T-helper 2 cell treated with Interferon-gamma antibody and Interleukin-4, amounts not matched to agents 5 μg/mL and 100 μg/mL, for 36 hours (primary cell): ENCODE measurements at places on chromosomes 4 and X.
A peak's percentile ranks its signal among the peaks of the same experiment; 100 is the strongest.

GRCh38 chr4:117898496-117898895, 135.8 kb upstream of the NDST3 start:
- no peak for DNase-seq
- no peak overlapping the region for H3K4me3 ChIP-seq
- H3K4me1 ChIP-seq, result no peaks in the 10 kb centered on the region

DNA sequence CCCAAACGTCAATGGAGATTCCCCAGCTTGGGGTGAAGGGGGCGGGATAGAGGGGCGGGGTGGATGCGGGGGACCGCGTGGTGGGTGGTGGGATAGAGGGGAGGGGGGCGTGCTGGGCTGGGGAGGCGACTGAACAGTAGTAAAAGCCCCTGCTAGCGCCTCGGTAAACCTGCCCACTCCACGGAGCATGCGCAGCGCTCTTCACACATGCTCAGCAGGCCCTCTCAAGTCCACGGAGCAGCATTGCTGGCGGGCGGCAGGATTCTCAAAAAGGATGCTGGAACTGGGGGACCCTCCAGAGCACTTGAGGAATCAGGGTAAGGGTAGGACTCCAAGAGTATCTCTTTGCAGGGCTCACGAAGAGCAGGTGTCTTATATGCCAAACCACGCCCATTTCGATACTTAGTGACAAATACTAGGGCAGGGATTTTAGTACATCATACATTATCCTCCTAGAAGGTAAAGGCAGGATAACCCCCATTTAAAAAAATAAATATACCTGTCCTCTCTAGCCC, 378 bp upstream of the RPS6KA6 start:
- DNase-seq, result no peak
- H3K4me1 ChIP-seq, result no peaks in the 10 kb centered on the region
- H3K4me3 ChIP-seq, result peak overlapping the region; percentile 43
- no peaks in the 10 kb centered on the region for H3K36me3 ChIP-seq
- H3K27ac ChIP-seq, result no peak overlapping the region

DNA sequence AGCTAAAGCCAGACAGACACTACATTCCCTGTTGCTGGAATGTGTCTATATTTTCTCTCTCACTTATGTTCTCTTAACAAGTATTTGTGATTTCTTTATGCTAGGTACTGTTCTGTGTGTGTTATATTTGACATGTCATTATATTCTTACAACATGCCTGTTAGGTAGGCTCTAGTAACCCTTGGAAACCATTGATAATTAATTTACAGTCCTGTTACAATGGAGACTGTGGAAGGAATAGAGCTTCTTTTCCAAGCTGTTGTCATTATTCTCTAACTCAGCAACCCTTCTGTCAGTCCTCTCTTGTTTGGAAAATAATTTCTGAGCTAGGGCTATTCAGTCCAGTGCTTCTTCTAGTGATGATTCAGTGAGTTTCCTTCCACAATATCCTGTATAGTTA, 419.1 kb upstream of the BOD1L1 start:
- no peak overlapping the region for H3K4me3 ChIP-seq
- H3K27ac ChIP-seq, result no peak overlapping the region
- no peaks in the 10 kb centered on the region for H3K27me3 ChIP-seq
- no peak for DNase-seq
- H3K36me3 ChIP-seq, result no peaks in the 10 kb centered on the region

- H3K4me1 ChIP-seq, result peaks cover 5% of the 10 kb centered on the region
- DNase-seq, result no peak
- H3K36me3 ChIP-seq, result no peaks in the 10 kb centered on the region
- peak overlapping the region; percentile 87 for H3K4me3 ChIP-seq
- peaks cover 28% of the 10 kb centered on the region for H3K27me3 ChIP-seq
Measured at GRCh38 chr4:57162499-57163019, 52.4 kb upstream of the IGFBP7 start.

GRCh38 chrX:45824471-45824870, 623.8 kb upstream of the DIPK2B start:
- H3K27me3 ChIP-seq, result no peaks in the 10 kb centered on the region
- no peak overlapping the region for H3K4me3 ChIP-seq
- H3K27ac ChIP-seq, result peak overlapping the region; percentile 47
- H3K4me1 ChIP-seq, result peaks cover 19% of the 10 kb centered on the region
- DNase-seq, result peak; percentile 70
- H3K36me3 ChIP-seq, result peaks cover 25% of the 10 kb centered on the region

DNA sequence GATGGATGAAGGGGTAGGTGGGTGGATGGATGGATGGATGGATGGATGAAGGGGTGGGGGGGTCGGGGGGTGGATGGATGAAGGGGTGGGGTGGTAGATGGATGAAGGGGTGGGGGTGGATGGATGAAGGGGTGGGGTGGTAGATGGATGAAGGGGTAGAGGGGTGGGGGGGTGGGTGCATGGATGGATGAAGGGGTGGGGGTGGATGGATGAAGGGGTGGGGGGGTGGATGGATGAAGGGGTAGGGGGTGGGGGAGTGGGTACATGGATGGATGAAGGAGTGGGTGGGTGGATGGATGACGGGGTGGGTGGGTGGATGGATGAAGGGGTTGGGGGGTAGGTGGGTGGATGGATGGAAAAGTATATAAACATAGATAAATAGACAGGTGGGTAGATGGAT, 74.2 kb downstream of the PRKX start:
- H3K36me3 ChIP-seq, result peaks cover 28% of the 10 kb centered on the region
- H3K27ac ChIP-seq, result no peak overlapping the region
- no peak overlapping the region for H3K4me3 ChIP-seq
- no peaks in the 10 kb centered on the region for H3K27me3 ChIP-seq
- no peaks in the 10 kb centered on the region for H3K4me1 ChIP-seq

GRCh38 chr4:15659768-15660570, 4.8 kb upstream of the FBXL5 start:
- no peaks in the 10 kb centered on the region for H3K27me3 ChIP-seq
- peaks cover 9% of the 10 kb centered on the region for H3K4me1 ChIP-seq
- no peak for DNase-seq
- H3K36me3 ChIP-seq, result peaks cover 4% of the 10 kb centered on the region
- no peak overlapping the region for H3K27ac ChIP-seq

GRCh38 chr4:183344523-183345255, 22.5 kb upstream of the CLDN24 start:
- H3K27ac ChIP-seq, result no peak overlapping the region
- no peak for DNase-seq
- H3K4me3 ChIP-seq, result no peak overlapping the region
- H3K4me1 ChIP-seq, result no peaks in the 10 kb centered on the region
- H3K36me3 ChIP-seq, result no peaks in the 10 kb centered on the region

DNA sequence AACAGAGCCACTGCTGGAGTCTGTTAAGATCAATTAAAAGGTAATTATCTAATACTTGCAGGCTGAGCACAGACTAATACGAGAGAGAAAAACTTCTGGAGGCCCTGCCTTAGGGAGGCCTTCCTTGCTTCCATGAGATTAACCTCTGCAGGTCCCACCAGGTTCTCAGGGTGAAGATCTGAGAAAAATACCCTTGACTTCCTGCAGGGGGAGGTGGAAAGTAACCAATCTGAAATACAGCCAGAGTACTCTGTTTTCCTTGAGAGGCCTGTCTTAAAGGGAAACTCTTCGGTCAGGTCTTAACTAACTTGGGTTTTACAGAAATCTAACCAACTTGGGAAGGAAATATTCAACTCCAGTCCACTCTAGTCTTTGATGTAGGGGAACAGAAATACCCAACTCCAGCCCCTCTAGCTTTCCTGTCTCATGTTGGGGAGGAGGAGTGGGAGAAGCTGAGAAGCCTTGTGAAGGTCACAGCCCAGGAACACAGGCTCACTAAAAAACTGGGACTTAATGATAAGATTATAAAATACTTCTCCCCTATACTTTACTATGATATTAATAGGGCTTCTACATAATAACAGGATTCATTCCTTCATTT, 77.1 kb downstream of the TBCK start:
- no peaks in the 10 kb centered on the region for H3K4me1 ChIP-seq
- no peaks in the 10 kb centered on the region for H3K27me3 ChIP-seq
- H3K36me3 ChIP-seq, result peaks cover 6% of the 10 kb centered on the region
- no peak overlapping the region for H3K27ac ChIP-seq
- DNase-seq, result no peak

DNA sequence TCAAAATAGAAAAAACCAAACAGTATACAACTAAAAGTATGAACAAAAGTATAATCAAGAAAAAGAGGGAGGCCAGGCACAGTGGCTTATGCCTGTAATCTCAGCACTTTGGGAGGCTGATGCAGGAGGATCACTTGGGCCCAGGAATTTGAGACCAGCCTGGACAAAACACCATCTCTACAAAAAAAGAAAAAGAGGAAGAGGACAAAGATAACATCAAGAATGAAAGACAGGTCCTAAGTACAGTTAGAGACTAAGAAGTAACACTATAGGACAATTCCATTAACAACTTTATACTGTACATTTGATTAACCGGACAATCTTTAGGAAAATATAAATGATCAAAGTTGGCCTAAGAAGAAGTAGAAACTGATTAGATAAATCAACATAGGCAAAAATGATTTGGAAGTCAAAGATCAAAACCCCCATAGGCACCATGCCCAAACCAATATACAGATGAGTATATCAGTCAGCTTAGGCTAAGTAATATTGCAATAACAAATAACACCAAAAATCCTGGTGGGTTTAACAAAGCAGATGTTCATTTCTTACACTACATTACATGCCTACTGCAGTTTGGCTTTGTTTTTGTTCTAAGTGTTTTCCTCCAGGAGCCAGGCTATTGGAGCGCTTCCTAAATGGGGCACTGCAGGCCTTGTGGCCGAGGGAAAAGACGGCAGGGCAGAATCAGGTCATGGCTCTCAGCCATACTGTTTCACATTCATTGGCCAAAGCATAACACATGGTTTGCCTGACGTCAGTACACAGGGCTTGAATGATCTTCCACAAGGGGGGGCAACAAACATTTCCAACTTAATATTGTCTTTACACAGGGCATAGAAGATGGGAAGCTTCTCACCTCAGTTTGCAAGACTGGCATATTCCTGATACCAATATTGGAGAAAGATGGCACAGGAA, 42.2 kb upstream of the HGFAC start:
- DNase-seq, result no peak
- H3K27ac ChIP-seq, result no peak overlapping the region
- H3K4me1 ChIP-seq, result no peaks in the 10 kb centered on the region
- no peaks in the 10 kb centered on the region for H3K36me3 ChIP-seq
- peaks cover 5% of the 10 kb centered on the region for H3K27me3 ChIP-seq
- no peak overlapping the region for H3K4me3 ChIP-seq

- peaks cover 26% of the 10 kb centered on the region for H3K4me1 ChIP-seq
- H3K36me3 ChIP-seq, result no peaks in the 10 kb centered on the region
- no peak overlapping the region for H3K27ac ChIP-seq
- peaks cover 38% of the 10 kb centered on the region for H3K27me3 ChIP-seq
- peak overlapping the region; percentile 45 for H3K4me3 ChIP-seq
- DNase-seq, result no peak
Measured at GRCh38 chrX:40009462-40009851, 88.3 kb downstream of the BCOR start.

DNA sequence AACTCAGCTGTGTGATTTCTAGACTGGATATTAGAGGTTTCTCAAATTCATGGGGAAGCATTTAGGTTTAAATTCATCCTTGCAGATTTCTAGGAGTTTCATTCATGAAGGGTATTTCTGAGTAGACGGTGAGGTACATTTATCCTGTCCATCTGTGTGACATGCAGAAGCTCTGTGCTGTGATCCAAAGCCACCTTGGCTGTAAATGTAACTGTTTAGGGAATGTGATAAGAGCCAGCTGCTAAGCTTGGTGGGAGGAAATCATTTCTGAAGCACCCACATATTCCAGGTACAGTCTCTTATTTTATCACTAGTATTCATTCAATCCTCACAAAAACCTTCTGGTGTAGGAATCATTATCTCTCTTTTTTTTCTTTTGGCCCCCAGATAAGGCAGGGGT, 8.7 kb upstream of the DCTD start:
- peaks cover 14% of the 10 kb centered on the region for H3K27me3 ChIP-seq
- no peak for DNase-seq
- no peak overlapping the region for H3K4me3 ChIP-seq

DNA sequence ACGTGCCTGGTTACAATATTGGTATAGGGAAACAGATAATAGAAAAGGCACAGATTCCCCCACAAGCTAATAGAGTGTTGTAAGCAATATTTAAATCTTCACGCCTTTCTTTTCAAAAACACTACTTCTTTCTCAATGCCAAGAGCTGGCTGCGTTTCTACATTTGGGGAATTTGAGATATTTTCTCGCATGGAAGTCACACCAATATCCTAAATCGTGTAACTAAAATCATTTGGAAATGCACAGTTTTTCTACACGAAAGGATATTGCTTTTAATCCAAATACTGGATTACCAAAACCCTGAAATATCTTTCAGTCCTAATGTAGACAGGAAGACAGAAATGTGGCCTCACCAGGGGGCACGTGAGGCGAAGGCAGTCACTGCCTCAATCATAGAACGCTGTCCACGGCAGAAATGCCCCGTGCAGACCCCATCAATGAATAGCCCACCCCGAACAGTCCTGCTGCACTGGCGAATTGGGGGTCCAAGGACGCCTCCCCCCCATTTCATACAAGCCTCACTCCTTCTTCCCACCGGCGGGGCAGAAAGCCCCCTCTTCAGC, 106.6 kb downstream of the NSUN7 start:
- no peaks in the 10 kb centered on the region for H3K36me3 ChIP-seq
- no peak overlapping the region for H3K27ac ChIP-seq
- peaks cover 58% of the 10 kb centered on the region for H3K27me3 ChIP-seq
- peak overlapping the region; percentile 69 for H3K4me3 ChIP-seq

DNA sequence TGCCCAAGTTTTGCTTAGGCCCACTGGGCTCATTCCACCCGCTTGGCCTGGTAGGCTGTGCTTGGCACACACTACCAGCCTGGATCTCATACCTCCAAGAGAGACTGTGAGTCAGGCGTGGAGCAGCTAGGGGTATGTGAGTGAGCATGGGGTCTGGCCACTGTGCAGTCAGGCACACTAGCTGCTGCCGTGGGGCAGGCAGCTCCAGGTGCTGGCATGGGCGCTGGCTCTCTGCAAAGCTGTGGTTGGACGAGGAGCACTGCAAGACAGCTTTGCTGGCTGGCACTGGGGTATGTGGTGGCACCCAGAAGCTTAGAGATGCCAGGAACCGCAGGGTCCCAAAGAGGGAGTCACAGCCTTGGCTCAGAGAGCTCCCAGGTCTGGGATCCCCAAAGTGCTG, 377.8 kb downstream of the KCTD8 start:
- no peak for DNase-seq
- H3K27ac ChIP-seq, result no peak overlapping the region
- no peaks in the 10 kb centered on the region for H3K36me3 ChIP-seq
- H3K27me3 ChIP-seq, result no peaks in the 10 kb centered on the region
- H3K4me1 ChIP-seq, result no peaks in the 10 kb centered on the region

DNA sequence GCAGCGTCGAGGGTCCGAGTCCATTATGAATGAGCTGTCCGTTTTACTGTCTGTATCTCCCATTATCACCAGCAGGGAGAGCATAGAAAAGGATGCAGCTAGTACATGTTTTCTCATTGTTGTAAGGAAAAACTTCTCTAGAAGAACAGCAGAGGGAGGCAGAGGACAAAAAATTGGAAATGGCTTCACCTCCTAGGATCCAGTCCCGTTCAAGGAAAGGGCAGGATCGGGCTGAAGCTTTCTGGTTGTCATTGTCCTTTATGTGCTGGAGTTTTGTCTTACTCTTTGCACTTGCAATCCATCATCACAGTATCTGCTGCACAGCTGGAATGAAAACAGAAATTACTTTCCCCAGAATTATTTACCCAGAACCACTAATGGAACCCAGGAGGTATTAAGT, 14.7 kb downstream of the NDP start:
- DNase-seq, result peak; percentile 4
- H3K4me3 ChIP-seq, result no peak overlapping the region
- H3K36me3 ChIP-seq, result no peaks in the 10 kb centered on the region
- H3K27me3 ChIP-seq, result peaks cover 3% of the 10 kb centered on the region
- H3K27ac ChIP-seq, result no peak overlapping the region
